Caudate nucleus (tissue), 63 donors: ENCODE measurements at places on chromosomes 3 and 15.

GRCh38 chr3:50436114-50436674, 67.2 kb downstream of the CACNA2D2 start:
- no peak for DNase-seq

DNA sequence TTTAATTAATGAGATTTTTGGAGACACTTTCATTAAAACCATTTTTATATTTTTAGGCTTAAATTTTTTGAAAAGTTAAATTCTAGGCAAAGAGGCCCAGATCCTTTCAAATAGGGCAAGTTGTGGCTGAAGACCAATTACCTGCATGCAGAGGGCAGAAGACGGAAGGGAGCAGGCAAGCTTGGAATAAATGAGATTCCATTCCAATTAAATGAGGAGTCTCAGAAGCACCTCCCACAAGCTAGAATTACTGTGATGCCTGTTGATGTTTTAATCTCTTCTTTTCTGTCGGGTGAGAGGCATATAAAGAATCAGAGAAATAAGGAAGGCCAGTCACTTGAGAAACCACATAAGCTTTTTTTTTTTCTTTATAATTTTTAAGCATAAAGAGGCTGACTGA, 46.8 kb downstream of the KBTBD8 start:
- DNase-seq = no peak

DNA sequence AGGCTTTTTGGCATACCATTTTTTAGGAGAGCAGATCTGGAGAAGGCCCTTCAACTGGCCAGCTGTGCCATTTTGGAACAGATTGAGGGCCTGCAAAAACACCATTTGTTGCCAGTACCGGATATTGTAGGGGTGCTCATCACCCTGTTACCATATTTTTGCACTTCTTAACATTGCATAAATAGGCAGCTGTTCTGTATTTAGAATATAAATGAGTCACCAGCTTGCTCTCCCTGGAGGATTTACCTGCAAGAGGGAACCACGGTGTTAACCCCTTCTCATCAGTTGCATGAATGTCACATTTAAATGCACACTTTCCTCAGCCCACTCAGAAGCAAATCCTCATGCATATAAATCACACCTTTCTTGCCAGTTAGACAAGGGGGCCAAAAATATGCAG, 435.6 kb downstream of the ROBO2 start:
- peak; percentile 78 for DNase-seq

- DNase-seq = no peak
Measured at GRCh38 chr3:196472286-196472685, 31.3 kb downstream of the RNF168 start.

DNA sequence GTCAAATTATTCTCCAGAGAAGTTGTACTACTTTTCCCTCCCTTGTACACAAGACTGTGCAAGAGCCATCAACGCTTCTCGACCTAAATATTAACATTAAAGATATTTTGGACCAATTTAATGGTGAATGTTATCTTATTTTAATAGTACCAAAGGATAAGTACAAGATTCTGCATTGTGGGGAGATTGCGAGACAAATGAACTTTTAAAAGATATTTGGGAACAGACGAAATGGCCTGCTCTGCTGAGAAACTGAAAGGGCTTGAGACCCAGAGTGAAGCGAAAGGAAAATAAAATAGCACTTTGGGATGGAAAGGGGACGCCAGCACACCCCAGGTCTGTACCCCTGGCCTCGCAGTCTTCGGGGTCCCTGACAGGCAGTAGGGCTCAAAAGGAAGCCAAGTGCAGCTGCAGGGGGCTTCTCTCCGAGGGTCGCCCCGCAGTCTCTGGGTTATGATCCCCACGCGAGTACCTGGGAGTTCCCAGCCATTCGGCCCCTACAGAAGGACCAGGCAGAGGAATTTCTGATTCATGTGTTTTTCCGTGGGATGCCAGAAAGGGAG, 97.6 kb upstream of the VGLL3 start:
- DNase-seq = no peak

DNA sequence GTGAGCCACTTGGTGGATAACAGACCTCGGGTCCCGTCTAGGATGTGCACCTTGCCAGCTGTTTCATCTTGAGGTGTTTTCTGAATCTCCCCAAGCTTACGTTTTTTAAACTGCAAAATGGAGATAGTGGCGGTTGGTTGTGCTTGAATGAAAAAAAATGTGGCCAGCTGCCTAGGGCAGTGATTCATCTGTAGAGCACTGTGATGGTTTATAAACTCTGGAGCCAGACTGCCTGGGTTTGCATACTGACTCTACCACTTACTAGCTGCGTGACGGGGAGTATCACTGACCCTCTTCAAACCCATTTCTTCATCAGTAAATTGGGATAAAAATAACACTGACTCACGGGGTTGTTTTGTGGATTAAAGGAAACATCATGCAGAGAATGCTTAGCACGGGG, 159.1 kb downstream of the CHL1 start:
- no peak for DNase-seq

- no peak for DNase-seq
Measured at GRCh38 chr3:196218155-196218712, 1.9 kb downstream of the SLC51A start.

GRCh38 chr3:193870376-193871219, 265.4 kb upstream of the HES1 start:
- no peak for DNase-seq

- no peak for DNase-seq
Measured at GRCh38 chr15:90126596-90127435, 24.5 kb upstream of the IDH2 start.

- peak; percentile 76 for DNase-seq
Measured at GRCh38 chr3:62318752-62319569, 54.4 kb downstream of the FEZF2 start.

GRCh38 chr15:77482570-77482969, 61.9 kb downstream of the HMG20A start:
- DNase-seq = no peak

- DNase-seq = no peak
Measured at GRCh38 chr15:74992619-74993018, 2.7 kb upstream of the SCAMP5 start.

- DNase-seq = no peak
Measured at GRCh38 chr3:77169823-77170222, 129.9 kb downstream of the ROBO2 start.

DNA sequence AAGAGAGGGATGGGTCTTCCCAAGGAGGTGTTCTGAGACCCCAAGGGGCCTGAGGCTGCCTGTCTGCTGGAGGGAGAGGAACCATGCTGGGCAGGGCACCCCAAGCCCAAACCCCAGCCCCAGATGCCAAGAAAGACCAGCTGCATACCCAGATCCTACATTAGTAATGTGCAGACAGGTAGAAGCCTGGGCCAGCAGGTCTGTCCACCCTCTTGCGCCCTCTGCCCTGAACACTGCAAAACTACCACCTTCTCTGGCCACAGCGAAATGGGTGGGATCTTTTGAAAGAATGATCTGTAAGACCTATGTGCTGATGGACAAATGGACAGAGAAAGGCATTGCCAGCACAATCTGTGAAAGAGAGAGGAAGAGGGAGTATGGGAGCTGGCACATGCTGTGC, 283.2 kb downstream of the EPHB1 start:
- no peak for DNase-seq

DNA sequence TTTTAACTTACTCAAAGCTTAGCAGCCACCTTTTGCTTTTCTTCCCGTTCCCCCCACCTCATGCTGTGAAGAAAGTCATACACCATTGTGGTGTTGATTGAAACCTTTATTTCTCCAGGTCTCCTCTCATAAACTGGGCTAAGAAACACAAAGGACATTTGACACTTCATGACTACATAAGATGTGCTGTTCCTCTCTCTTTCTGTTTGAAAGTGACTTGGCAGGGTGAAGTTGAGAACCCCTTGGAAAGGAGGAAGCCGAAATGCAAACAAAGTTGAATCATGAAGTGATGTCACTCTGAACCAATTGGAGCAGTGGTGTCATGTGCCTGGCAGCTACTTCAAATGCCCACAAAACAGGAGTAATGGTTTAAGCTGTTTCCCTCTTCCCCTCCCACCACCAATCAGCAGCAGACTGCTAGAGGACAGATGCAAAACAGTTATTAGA, 174.7 kb downstream of the IGF1R start:
- DNase-seq = no peak

DNA sequence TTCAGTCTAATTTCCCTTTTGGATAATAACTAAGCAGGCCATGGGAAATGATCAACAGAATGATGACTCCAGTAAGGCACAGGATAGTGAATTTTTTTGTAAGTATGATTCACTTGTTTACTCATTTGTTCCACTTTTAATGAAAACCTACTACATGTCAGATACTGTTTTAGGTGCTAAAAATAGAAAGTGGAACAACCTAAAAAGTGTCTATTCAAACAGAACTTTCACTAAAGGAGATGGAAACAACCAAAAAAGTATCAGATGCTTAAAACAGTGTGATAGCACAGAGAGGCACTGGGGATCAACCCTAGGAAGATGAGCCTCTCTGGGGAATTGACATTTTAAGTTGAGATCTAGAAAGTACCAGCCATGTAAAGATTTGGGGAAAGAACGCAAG, 11.1 kb downstream of the RYK start:
- no peak for DNase-seq

GRCh38 chr3:37510755-37511154, 336.4 kb upstream of the LRRFIP2 start:
- DNase-seq = no peak

GRCh38 chr15:35141743-35142471, 56.8 kb upstream of the NANOGP8 start:
- no peak for DNase-seq

- no peak for DNase-seq
Measured at GRCh38 chr15:70088887-70089691, 8.6 kb downstream of the TLE3 start.

DNA sequence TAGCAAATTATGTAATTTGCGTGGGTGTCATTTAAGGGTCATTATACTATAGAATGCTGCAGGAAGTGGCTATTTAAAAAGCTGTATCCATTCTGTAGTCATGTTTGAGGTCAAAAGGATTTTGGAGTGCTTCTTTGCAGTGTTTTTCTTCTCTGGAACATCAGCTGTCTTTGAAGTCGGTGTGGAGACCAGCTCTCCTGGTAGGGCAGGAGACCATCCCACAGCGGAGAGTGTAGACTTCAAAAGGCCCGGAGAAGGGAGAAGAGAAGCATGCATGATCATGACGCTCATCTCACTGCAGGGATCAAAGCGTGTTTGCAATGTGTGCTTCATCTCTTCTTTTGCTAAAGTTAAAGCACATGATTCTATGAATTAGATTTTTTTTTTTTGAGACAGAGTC, 19.9 kb downstream of the PXK start:
- DNase-seq = no peak

GRCh38 chr3:156749244-156749643, 74.9 kb downstream of the TIPARP start:
- DNase-seq = no peak

DNA sequence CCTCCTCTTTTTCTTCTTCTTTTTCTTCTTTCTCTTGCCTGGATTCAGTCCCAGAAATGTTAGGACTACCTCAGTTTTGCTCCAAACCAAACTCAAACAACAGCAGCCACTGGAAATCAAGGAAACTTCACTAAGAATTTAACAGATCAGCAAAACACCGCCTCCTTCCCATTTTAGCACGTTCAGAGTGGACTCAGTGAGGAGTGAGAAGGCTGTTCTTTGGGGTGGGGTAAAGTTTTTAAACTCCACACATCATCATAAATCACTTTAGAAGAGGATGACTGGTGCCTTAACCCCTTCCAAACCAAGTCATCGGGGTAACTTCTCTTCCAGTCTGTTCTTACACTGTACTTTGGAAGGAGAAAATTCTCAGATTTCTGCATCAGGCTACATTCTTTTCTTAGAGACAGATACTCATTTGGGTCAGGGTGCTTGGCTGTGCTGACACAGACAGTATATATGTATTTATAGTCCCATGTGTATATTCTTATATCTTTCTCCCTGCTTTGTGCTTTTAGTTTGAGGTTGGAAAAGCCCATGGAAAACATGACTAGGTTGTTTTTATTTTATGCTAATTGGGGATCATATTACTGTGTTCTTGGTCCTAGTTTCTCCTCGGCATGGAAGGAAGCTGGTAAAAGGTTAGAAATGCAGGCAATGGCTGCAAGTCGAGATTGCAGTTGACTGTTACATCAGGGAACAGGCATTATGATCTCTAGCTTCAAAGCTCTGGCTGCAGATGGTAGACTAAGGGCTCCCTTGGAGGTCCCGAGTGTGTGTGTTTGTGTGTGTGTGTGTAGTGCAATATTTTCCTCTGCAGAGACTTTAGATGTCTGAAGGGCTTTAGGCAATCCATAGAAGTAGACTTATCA, at the start of gene CCDC80:
Gene CCDC80, minus strand, starts transcription at position 214 of the 872 bp plus-strand sequence. CDS start 1,238 bp downstream, outside the sequence.
- no peak for DNase-seq

- no peak for DNase-seq
Measured at GRCh38 chr3:11764931-11765363, 81.7 kb downstream of the TAMM41 start.

DNA sequence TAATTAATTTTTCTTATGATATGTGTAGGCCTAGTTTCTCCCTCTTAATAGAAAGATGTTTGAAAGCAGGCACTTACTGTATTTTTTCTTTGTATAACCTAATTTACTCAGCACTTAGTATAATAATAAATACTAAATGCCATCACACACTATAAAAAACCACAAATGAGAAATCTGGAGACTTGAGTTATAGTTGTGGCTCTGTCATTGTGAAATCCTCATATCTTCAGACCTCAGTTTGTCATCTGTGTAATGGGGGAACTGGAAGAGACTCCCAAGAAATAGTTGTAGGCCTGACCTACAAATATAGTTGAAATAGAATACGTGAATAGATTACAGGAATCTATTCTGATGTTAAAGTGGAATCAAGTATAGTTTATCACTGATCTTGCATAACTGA, 287.6 kb upstream of the DPH6 start:
- no peak for DNase-seq

- DNase-seq = no peak
Measured at GRCh38 chr3:37030588-37030987, 37.3 kb downstream of the MLH1 start.

DNA sequence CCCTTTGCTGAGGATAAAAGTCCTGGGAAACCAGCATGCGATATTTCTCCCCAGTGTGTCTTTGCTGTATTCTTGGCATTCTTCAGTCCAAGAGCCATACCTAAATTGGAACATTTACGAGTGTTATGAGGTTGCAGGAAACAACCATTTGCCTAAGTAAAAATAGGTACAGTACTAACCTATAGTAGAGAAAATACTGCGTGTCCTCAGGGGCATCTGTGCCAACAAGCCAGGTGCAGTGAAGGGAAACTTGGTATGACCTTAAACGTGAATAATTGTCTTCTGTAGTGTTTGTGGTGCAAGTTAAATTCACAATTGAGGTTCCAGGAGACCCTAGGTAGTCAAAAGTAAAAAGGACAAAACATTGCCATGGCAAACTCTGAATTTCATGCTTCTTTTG, 12.2 kb downstream of the IL5RA start:
- no peak for DNase-seq

DNA sequence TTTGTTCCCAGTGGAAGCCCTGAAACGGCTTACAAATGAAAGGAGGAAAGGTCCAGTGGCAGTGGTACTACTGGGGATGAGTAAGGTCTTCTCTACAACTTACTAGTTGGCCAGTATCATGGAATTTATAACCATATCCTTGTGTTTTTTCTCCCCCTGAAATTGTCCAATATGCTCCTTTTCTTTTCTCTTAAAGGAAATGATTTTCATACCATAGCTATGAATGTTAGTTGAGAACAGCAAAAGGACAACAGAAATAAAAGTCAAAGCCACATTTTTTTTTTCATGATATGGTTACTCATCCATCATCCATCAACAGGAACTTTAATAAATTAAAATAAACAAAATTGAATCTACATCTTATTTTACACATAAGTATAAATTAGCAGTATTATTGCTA, 450.4 kb downstream of the MFSD1 start:
- no peak for DNase-seq

- no peak for DNase-seq
Measured at GRCh38 chr3:189570916-189571315, 60.3 kb upstream of the TP63 start.

GRCh38 chr3:14792691-14793121, 26.1 kb upstream of the FGD5 start:
- no peak for DNase-seq
